ENCODE measurements at places on chromosomes 3 and 15. TPM values are rescaled to one million over a fixed set of nuclear protein-coding genes. Genes with fewer than 3 reads are reported as not detected.

- DNase-seq: no peak
Measured at GRCh38 chr3:114466816-114467215, 173.0 kb downstream of the TIGIT start.

DNA sequence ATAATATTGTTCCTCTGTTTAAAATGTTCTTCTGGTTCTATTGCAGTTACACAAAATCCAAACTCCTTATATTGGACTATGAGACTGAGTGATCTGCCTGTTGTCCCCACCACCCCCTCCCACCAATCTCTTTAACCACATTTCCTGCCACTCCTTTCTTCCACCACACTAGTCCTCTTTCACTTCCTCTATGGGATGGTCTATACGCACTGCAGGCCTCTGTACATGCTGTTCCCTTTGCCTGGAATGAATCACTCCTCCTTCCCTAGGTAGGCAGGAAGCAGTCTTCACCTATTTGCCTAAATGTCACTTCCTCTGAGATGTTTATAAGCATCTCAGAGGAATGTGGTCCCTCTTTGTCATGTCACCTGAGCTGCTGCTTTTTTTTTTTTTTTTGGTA is 4.0 kb downstream of the MAP2K1 start:
- no peak for DNase-seq

GRCh38 chr15:80613762-80614365 is 81.2 kb upstream of the ABHD17C start:
- DNase-seq: no peak

DNA sequence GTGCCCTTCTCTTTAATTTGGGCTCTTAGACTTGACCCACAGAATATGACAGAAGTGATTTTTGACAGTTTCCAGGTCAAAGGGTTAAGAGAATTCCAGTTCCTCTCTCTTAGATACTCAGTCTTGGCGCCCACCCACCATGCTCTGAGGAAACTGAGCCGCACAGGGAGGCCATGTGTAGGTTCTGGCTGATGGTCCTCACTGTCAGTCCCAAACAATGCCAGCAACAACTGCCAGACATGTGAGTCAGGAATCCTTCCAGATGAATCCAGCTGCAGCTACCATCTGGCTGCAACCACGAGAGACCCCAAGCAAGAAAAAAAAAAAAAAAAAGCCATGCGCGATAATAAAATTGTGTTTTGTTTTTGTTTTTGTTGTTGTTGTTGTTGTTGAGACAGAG is 326.6 kb downstream of the MAGI1 start:
- no peak for DNase-seq

Gene GPR156
- 0.50 TPM for total RNA-seq

DNA sequence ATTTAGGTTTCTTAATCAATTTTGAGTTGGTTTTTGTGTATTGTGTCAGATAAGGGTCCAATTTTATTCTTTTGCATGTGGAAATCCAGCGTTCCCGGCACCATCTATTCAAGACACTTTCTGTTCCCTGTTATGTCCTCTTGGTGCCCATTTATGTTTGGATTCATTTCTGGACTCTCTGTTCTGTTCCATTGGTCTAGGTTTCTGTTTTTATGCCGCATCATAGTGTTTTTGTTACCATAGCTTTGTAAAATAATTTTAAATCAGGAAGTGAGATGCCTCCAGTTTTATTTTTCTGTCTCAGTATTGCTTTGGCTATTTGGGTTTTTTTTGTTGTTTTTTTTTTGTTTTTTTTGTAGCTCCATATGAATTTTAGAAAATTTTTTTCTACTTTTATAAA is 97.1 kb downstream of the LRRC28 start:
- DNase-seq: no peak

GRCh38 chr3:163462446-163462845 is 1615.8 kb downstream of the SI start:
- no peak for DNase-seq

Gene EIF2A
- 70.5 TPM for total RNA-seq

GRCh38 chr3:52777959-52778805 is 783 bp downstream of the ITIH1 start:
- no peak for DNase-seq
